Glomerular endothelial cell (primary cell): ENCODE measurements at places on chromosomes 13 and 19.

DNA sequence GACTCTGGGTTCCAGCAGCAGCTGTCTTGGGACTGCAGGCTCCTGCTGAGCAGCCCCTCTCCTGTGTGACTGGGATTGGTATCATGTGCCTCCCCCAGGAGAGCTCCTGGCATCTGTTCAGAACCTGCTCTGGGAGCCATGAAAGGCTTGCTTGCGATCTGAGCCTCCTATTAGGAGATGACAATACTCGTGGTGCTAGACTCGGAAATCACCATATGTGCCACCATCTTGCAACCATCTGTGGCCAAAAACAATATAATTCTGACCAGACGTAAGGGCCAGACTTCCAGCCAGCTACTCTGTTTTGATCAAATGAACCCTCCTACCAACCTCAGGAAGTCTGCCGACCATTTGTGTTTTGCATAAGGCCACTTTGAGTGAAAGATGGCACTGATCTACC is 484.7 kb downstream of the IRS2 start:
- DNase-seq: no peak

GRCh38 chr19:18772620-18773587 is 18.2 kb downstream of the COMP start:
- DNase-seq: no peak

- DNase-seq: no peak
Observed at GRCh38 chr13:101397742-101398141, 18.6 kb downstream of the NALCN start.

DNA sequence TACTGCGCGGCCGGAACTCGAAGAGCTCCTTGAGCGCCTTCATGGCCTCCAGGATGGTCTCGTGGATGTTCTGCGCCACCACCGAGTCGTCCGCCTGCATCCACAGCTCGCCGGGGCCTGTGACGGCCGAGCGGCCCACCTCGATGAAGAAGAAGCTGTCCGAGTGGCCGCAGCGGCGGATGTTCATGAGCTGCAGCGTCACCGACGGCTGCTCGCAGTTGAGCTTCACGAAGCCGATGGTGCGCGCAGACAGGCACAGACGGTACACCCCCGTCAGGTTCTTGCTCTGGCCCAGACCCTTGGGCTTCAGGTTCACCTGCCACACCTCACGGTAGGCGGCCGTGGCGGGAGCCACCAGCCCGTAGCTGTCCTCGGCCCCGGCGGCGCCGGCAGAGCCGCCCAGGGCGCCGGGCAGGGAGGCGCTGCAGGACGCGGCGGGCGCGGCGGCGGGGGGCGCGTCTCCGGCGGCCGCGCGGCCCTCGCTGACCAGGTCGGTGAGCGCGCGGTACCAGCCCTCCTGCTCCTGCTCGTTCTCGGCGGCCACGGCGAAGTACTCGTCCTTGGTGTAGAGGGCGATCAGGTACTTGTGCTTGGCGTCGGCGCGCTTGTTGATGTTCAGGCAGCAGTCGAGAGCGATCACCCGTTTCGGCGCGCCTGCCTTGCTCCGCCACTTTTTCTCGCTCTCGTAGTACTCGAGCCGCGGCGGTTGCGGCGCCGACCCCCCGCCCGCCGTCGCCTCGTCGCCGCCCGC is 1.1 kb downstream of the IRS2 start:
- DNase-seq: no peak

- DNase-seq: no peak
Observed at GRCh38 chr19:47471381-47471732, 336 bp downstream of the SLC8A2 start.

GRCh38 chr19:9945319-9945966 is 9.1 kb upstream of the OLFM2 start:
- DNase-seq: no peak

- DNase-seq: no peak
Observed at GRCh38 chr19:16585094-16585801, 13.0 kb upstream of the SLC35E1 start.

DNA sequence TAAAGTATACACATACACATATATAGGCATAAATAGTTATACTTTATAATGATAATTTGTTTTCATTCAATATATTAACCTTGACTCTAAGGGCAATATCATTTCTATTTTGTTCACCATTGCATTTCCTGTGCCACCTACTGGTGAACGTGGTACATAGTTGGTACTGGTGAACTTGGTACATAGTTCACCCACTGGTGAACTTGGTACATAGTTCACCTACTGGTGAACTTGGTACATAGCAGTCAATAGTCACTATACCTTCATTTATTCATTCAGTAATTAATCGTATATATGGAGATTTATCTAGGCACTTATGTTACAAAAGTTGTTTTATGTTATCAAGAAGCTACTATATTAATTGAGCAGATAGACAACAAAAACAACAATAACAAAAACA is 172.6 kb upstream of the ATXN8OS start:
- no peak for DNase-seq

- no peak for DNase-seq
Observed at GRCh38 chr19:41783612-41784011, 12.8 kb upstream of the CEACAM3 start.

DNA sequence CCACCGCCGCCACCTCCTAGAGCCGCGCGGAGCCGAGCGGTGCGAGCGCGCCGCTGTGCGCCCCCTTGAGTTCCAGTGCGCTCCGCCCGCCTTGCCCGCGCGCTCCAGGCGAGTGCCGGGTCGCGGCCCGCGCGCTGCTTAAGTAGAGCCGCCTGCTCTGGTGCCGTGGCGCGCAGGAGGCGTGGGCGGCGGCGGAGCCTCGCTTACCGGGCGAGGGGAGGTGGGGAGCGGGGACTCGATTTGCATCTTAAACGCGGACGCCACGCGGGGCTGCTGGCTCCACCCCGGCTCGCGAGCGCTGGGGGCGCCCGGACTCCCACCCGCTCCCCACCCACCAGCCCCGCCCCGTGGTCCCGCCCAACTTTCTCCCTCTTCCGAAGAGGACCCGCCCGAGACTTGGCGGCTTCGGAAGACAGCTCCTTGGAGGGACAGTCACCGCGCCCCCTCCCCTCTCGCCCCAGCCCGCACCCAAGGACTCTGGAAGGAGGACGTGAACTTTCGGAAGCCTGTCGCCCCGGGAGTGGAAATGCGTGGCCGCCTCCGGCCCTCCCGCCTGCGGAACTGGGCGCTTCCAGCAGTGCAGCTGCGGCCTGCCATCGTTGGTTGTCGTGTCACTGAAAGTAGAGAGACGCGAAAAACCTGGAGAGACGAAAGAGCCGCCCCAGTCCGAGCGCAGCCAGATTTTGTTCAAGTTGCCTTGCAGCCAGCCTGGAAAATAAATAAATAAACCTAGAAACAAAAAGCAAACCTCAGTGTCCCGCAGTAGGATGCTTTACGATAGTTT is at the start of gene KCTD12:
KCTD12 (minus strand) TSS at position 114 of the 784 bp plus-strand sequence. CDS start 257 bp downstream, outside the sequence.
- no peak for DNase-seq

- peak; percentile 97 for DNase-seq
Observed at GRCh38 chr19:54518844-54519243, 16.2 kb downstream of the LAIR2 start.

GRCh38 chr13:22883262-22883840 is 297.4 kb upstream of the SGCG start:
- no peak for DNase-seq

- DNase-seq: no peak
Observed at GRCh38 chr19:44575116-44575700, 38.2 kb upstream of the IGSF23 start.

GRCh38 chr13:84086847-84087162 is 204.5 kb upstream of the SLITRK1 start:
- no peak for DNase-seq

- DNase-seq: no peak
Observed at GRCh38 chr19:8371011-8371804, 7.3 kb downstream of the ANGPTL4 start.

DNA sequence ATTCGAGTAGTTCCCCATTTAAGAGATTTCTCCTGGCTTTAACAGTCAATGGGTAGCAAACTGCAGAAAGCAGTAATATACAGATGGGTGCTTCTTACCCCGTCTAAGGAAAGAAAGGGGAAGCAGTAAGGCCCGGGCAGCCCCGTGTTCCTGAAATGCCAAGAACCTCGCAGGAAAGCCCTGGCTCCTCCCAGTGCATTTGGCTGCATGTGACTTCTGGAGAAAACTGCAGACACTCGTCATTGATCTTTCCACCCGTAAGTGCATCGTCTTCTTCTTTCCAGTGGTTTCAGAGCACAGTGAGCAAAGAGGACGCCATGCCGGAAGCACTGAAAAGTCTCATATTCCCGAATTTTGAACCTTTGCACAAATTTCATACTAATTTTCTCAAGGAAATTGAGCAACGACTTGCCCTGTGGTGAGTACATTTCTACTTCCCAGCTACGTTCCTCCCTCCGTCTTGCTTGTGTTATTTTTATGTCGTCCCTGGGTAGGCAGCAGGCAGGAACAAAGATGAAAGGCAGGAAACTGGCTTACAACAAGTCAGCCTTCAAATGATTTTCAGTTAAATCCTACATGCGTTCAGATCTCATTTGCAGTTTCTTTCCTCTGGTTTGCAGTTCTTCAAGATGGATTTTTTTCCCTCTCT is 165.2 kb downstream of the STK24 start:
- DNase-seq: no peak

GRCh38 chr13:64371045-64371444 is 2859.1 kb downstream of the PCDH9 start:
- no peak for DNase-seq

GRCh38 chr13:23794267-23795161 is 94.7 kb downstream of the MIPEP start:
- peak; percentile 58 for DNase-seq

- DNase-seq: no peak
Observed at GRCh38 chr13:109090796-109091195, 461.4 kb downstream of the MYO16 start.

DNA sequence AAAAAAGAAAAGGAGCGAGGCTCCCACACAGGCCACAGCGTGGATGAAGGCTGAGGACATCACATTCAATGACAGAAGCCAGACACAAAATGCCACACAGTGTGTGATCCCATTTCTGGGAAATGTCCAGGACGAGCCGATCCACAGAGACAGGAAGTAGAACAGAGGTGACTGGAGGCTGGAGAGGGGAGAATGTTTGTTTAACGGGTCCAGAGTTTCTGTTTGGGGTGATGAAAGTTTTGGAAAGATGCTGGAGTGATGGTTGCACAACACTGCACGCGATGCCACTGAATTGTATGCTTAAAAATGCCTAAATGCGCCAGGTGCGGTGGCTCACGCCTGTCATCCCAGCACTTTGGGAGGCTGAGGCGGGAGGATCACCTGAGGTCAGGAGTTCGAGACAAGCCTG is 650 bp upstream of the FUT5 start:
- no peak for DNase-seq

- no peak for DNase-seq
Observed at GRCh38 chr13:94329754-94330551, 149.5 kb downstream of the DCT start.

DNA sequence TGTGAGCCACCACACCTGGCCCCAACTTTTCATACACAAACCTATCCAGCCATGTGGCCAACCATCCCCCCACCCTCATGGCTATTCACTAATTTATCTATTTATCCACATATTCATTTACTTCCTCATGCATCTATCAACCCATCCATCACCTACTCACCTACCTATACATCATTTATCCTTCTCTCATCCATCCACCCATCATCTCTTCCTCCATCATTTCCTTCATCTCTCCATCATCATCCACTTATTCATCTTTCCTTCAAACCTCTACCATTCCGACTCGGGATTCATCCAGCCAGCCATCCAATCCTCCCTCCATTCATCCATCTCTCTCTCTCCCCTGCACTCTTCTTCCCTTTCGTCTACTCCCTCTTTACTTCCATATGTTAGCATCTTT is 54.6 kb downstream of the RYR1 start:
- DNase-seq: no peak

- DNase-seq: no peak
Observed at GRCh38 chr13:56561327-56561726, 579.4 kb upstream of the PRR20A start.

- DNase-seq: no peak
Observed at GRCh38 chr13:35512271-35512920, 35.9 kb upstream of the MAB21L1 start.

GRCh38 chr13:73602295-73602694 is 531.9 kb downstream of the KLF12 start:
- DNase-seq: no peak

DNA sequence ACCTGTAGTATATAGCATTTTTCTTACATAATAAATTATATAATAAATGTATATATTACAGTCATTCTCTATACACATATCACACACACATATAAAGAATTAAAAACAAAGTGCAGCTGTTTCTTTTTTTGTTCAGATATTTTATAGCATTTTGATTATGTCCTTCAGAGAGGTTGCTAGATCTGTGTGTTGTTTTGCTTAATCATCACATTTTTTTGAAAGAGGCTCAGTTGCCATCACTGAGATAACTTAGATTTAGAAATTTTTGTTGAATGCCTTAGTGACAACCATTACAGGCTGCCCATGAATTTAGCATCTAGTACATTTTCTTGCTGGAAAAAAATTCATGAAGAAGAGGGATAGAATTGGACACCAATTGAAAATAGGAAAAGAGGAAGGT is 545.2 kb upstream of the PCDH9 start:
- DNase-seq: no peak

DNA sequence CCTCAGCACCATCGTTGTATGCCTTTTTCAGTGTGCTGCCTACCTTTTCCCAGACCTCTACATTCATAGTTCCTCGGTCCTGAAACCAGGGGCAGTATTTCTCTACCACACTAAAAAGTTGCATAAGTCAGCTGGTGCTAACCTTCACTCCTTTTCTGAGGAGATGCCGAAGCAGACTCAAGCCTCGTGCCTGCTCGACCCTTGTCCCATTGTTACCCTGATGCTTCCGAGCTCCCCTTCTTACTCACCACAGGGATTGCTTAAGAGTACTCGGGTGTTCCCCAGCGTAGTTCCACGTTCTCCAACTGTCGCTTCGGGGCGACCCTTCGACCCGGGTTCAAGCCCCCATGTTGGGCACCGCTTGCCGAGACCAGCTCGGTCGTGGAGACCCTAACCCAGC is 19.0 kb upstream of the IL17D start:
- no peak for DNase-seq

GRCh38 chr19:30235946-30236345 is 136.2 kb upstream of the ZNF536 start:
- no peak for DNase-seq
